ENCODE measurements at places on chromosomes 7 and 10. TPM values are rescaled to one million over a fixed set of nuclear protein-coding genes. Genes with fewer than 3 reads are reported as not detected.

The HOXA2 gene
- polyA plus RNA-seq = 0.03 TPM

The CALD1 gene
- polyA plus RNA-seq = 104 TPM

The ABCB1 gene
- 2.5 TPM for polyA plus RNA-seq

The DRGX gene
- polyA plus RNA-seq = not detected

The SFTPA1 gene
- polyA plus RNA-seq = not detected

The ABCB8 gene
- 20.9 TPM for polyA plus RNA-seq

The AGBL3 gene
- polyA plus RNA-seq = 0.99 TPM

The GPER1 gene
- polyA plus RNA-seq = 1.8 TPM

The FKBP6 gene
- polyA plus RNA-seq = not detected

The ACBD7 gene
- not detected for polyA plus RNA-seq

The ASIC3 gene
- 2.8 TPM for polyA plus RNA-seq

The SPDYE5 gene
- not detected for polyA plus RNA-seq

The GIMAP4 gene
- polyA plus RNA-seq = 35.5 TPM

The EIF3B gene
- 35.4 TPM for polyA plus RNA-seq

The TAS2R38 gene
- polyA plus RNA-seq = not detected

The MICU1 gene
- 42.6 TPM for polyA plus RNA-seq

The CAMK2G gene
- polyA plus RNA-seq = 11.3 TPM

The LRRTM3 gene
- not detected for polyA plus RNA-seq

The CYP3A7 gene
- not detected for polyA plus RNA-seq

The GBX1 gene
- 0.27 TPM for polyA plus RNA-seq

The CD36 gene
- polyA plus RNA-seq = 529 TPM

The CCDC146 gene
- polyA plus RNA-seq = 2.1 TPM

The DPYSL4 gene
- polyA plus RNA-seq = 33.1 TPM

The CDK6 gene
- polyA plus RNA-seq = 2.2 TPM

The TAS2R5 gene
- polyA plus RNA-seq = 0.18 TPM

The LIPM gene
- polyA plus RNA-seq = not detected

The GNAT3 gene
- not detected for polyA plus RNA-seq

The CRTAC1 gene
- polyA plus RNA-seq = 2.0 TPM

The CLCN1 gene
- polyA plus RNA-seq = not detected

The PLEKHA1 gene
- 38.5 TPM for polyA plus RNA-seq

The DNA2 gene
- polyA plus RNA-seq = 1.2 TPM

The PDE1C gene
- polyA plus RNA-seq = 35.3 TPM

The PLXNA4 gene
- polyA plus RNA-seq = 4.3 TPM

The TMEM229A gene
- polyA plus RNA-seq = not detected

The LFNG gene
- polyA plus RNA-seq = 5.4 TPM

The PRTFDC1 gene
- 5.2 TPM for polyA plus RNA-seq

The CLRN3 gene
- polyA plus RNA-seq = not detected

The ELN gene
- polyA plus RNA-seq = 37.9 TPM

The SEMA3C gene
- polyA plus RNA-seq = 37.1 TPM

The RTKN2 gene
- 0.01 TPM for polyA plus RNA-seq

The OR2A1 gene
- polyA plus RNA-seq = 0.11 TPM
